ENCODE measurements at places on chromosomes 11 and 22. TPM values are rescaled to one million over a fixed set of nuclear protein-coding genes. Genes with fewer than 3 reads are reported as not detected.

The RSF1 gene
- total RNA-seq, result 48.8 TPM

The KIAA1671 gene
- 26.5 TPM for total RNA-seq

The CCDC116 gene
- 0.30 TPM for total RNA-seq

The MS4A2 gene
- not detected for total RNA-seq

The SCGB1A1 gene
- total RNA-seq, result not detected

The IL18 gene
- total RNA-seq, result 10.3 TPM

The ADAMTS8 gene
- 1.9 TPM for total RNA-seq

The LRRC74B gene
- not detected for total RNA-seq

The PUS3 gene
- total RNA-seq, result 14.1 TPM

DNA sequence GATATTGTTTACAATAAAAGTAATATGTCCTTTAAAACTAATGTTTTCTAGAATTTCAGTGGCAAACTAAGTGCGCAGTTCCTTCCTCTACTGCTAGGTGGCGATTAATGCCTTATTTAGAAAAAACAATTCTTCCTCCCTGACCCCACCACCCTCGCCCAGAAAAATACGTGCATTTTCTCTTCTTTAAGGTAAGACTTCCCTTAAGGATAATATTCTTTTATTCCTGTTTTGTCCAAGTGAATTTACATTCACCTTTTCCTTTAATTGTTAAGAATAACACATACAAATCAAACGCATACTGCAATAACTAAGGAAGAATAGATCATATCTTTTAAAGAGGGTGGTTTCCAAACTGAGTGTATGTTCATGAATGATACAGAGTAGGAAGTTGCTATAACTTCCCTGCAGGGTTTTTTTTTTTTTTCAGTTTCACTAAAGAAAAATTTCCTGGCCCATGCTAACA is 17.0 kb upstream of the PSMA1 start:
- no peak overlapping the region for H3K27ac ChIP-seq
- H3K4me3 ChIP-seq, result no peak overlapping the region
- no peaks in the 10 kb centered on the region for H3K36me3 ChIP-seq
- peaks cover 7% of the 10 kb centered on the region for H3K4me1 ChIP-seq
- DNase-seq, result peak; percentile 63
- no peaks in the 10 kb centered on the region for H3K27me3 ChIP-seq

DNA sequence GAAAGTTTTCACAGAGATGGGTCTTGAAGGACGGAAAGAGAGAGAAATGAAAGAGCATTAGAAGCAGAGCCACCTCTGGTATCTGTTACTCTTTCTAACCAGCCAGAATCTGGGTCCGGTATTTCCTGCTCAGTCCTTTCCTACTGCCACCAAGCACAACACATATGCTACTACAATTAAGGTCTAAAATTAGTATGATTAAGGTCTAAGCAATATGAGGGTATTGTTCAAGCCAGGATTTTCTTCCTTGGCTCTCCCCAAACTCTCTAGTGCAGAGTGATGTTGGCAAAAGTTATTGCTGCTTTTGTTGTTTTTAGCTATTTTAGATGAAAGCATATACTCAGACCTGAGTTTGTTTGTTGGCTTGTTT is 59.2 kb upstream of the EED start:
- H3K27ac ChIP-seq, result no peak overlapping the region
- no peak overlapping the region for H3K4me3 ChIP-seq

DNA sequence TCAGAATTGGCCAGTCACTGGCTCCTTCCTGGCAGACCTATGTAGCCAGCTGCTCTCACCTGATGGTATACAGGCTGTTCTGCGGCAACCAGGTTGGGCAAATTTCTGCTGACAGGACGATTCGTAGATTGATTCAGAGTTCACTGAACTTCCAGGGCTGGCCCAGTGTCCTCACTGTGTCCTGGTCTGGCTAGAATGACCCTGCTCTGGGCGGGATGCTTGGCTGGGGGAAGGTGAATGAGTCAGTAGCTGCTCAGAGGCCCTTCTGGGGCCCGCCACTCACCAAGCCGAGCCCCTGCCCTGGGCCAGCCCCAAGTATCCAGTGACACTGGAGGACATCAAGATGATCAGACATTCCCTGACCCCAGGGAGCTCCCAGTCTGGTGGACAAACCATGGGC is 62.9 kb upstream of the WNT11 start:
- peak; percentile 34 for DNase-seq
- H3K27ac ChIP-seq, result peak overlapping the region; percentile 96
- H3K36me3 ChIP-seq, result no peaks in the 10 kb centered on the region
- H3K4me3 ChIP-seq, result no peak overlapping the region
- H3K4me1 ChIP-seq, result peaks cover 11% of the 10 kb centered on the region

DNA sequence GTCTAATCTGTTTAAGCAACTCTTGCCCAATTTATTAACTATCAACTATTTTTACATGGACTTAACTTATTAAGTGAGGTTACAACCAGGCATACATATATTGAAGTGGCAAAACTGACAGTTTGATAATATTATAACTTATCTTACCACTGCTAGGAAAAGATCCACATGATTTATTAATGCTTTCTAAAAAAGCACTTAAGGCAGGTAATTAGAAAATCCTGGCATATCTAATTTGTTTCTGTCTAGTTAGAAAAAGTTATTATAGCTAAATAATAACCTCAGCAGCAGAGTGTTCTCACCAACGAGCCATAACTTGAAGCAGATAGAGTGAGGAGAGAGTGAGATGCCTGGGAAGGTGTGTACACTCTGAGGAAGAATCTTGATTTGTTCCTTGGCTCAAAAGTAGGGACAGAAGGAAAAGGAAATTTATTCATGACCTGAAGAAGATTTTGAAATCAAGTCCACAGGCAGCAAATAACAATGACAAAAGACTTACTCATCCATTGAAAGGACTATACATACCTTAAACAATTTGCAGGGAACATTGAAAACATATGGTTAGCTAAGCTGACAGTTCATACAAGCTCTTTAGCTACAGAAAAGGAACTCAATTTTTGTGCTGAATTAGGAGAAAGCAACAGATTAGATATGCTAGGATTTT is 7.1 kb upstream of the MUC15 start:
- H3K4me3 ChIP-seq, result no peak overlapping the region
- DNase-seq, result no peak
- no peaks in the 10 kb centered on the region for H3K27me3 ChIP-seq
- peak overlapping the region; percentile 32 for H3K27ac ChIP-seq
- no peaks in the 10 kb centered on the region for H3K4me1 ChIP-seq
- no peaks in the 10 kb centered on the region for H3K36me3 ChIP-seq

GRCh38 chr11:132855516-132855915 is 676.8 kb downstream of the OPCML start:
- H3K36me3 ChIP-seq, result no peaks in the 10 kb centered on the region
- H3K27ac ChIP-seq, result no peak overlapping the region
- no peaks in the 10 kb centered on the region for H3K27me3 ChIP-seq

DNA sequence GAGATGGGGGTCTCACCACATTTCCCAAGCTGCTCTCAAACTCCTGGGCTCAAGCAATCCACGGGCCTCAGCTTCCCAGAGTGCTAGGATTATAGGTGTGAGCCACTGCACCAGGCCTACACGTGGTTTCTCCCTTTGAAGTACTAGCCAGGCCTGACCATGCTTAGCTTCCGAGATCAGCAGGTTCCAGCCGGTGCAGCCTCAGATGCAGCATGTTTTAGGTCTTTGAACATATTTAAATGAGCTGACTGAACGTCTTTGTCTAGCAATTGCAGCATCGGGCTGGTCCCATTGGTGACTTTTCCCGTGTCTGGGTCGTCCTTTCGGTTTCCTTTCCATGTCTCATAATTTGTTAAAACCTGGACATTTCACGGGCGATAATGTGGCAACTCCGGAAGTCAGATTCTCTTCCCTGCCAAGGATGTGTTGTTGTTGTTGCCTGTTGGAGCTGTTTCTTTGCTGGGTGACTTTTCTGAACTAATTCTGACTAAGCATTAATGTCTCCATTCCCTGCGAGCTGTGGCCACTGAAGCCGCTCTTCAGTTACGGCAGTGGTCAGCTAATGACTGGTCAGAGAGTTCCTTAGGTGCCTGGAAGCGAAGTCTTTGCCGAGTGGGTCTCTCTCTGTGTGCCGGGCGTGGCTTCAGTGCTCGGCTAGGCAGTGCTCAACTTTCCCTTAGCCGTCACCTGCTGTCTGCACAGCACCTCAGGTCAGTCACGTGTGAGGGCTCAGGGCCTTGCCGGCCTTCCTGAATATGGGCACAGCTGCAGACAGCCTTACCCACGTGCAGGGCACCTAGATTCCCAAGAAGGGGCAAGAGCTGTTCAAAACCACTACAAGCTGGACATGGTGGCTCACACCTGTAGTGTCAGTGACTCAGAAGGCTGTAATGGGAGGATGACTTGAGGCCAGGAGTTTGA is 3.8 kb upstream of the CYP2D6 start:
- H3K4me3 ChIP-seq, result no peak overlapping the region
- H3K4me1 ChIP-seq, result no peaks in the 10 kb centered on the region
- H3K27me3 ChIP-seq, result no peaks in the 10 kb centered on the region
- no peak overlapping the region for H3K27ac ChIP-seq
- H3K36me3 ChIP-seq, result no peaks in the 10 kb centered on the region
- no peak for DNase-seq

GRCh38 chr11:33040033-33040861 is 875 bp downstream of the TCP11L1 start:
- H3K27ac ChIP-seq, result peak overlapping the region; percentile 96
- H3K27me3 ChIP-seq, result no peaks in the 10 kb centered on the region
- H3K4me1 ChIP-seq, result peaks cover 15% of the 10 kb centered on the region

DNA sequence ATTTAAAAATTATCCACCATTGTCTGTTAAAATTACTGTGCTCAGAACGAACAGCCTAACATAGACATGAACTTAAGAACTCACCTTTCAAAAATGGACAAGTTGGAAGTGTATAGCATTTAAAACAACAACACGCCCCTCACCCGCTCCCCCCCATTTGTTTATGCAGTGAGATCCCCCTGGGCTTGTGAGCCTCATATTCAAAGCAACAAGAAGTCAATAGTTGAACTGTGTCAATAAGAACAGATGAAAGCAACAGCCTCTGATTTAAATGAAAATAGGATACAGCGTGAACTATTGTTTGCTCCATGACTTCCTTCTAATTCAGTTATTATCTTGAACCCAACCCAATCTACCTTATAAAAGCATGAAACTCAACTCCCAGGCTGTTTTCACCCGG is 314.2 kb downstream of the BLID start:
- H3K27me3 ChIP-seq, result no peaks in the 10 kb centered on the region
- H3K36me3 ChIP-seq, result no peaks in the 10 kb centered on the region
- H3K27ac ChIP-seq, result peak overlapping the region; percentile 90
- H3K4me1 ChIP-seq, result peaks cover 24% of the 10 kb centered on the region

GRCh38 chr22:32700191-32700882 is 101.2 kb upstream of the TIMP3 start:
- H3K4me3 ChIP-seq, result no peak overlapping the region
- peaks cover 17% of the 10 kb centered on the region for H3K4me1 ChIP-seq
- H3K36me3 ChIP-seq, result no peaks in the 10 kb centered on the region
- DNase-seq, result no peak

- no peaks in the 10 kb centered on the region for H3K36me3 ChIP-seq
- peak overlapping the region; percentile 92 for H3K27ac ChIP-seq
- H3K27me3 ChIP-seq, result no peaks in the 10 kb centered on the region
- peaks cover 46% of the 10 kb centered on the region for H3K4me1 ChIP-seq
- no peak overlapping the region for H3K4me3 ChIP-seq
- DNase-seq, result peak; percentile 85
These were observed 13.7 kb downstream of the EHD1 start for GRCh38 chr11:64864473-64865285.

- H3K27me3 ChIP-seq, result no peaks in the 10 kb centered on the region
- H3K27ac ChIP-seq, result no peak overlapping the region
- no peak for DNase-seq
- no peak overlapping the region for H3K4me3 ChIP-seq
These were observed 3.1 kb upstream of the PANX1 start for GRCh38 chr11:94125407-94126115.

- no peaks in the 10 kb centered on the region for H3K27me3 ChIP-seq
- no peak overlapping the region for H3K27ac ChIP-seq
- H3K4me3 ChIP-seq, result no peak overlapping the region
- no peaks in the 10 kb centered on the region for H3K36me3 ChIP-seq
- peaks cover 11% of the 10 kb centered on the region for H3K4me1 ChIP-seq
- DNase-seq, result no peak
These were observed 89.7 kb downstream of the FAM76B start for GRCh38 chr11:95699631-95700470.

GRCh38 chr11:121513807-121514206 is 61.0 kb upstream of the SORL1-AS1 start:
- H3K4me1 ChIP-seq, result no peaks in the 10 kb centered on the region
- DNase-seq, result no peak
- H3K27me3 ChIP-seq, result no peaks in the 10 kb centered on the region
- no peaks in the 10 kb centered on the region for H3K36me3 ChIP-seq
- no peak overlapping the region for H3K4me3 ChIP-seq

DNA sequence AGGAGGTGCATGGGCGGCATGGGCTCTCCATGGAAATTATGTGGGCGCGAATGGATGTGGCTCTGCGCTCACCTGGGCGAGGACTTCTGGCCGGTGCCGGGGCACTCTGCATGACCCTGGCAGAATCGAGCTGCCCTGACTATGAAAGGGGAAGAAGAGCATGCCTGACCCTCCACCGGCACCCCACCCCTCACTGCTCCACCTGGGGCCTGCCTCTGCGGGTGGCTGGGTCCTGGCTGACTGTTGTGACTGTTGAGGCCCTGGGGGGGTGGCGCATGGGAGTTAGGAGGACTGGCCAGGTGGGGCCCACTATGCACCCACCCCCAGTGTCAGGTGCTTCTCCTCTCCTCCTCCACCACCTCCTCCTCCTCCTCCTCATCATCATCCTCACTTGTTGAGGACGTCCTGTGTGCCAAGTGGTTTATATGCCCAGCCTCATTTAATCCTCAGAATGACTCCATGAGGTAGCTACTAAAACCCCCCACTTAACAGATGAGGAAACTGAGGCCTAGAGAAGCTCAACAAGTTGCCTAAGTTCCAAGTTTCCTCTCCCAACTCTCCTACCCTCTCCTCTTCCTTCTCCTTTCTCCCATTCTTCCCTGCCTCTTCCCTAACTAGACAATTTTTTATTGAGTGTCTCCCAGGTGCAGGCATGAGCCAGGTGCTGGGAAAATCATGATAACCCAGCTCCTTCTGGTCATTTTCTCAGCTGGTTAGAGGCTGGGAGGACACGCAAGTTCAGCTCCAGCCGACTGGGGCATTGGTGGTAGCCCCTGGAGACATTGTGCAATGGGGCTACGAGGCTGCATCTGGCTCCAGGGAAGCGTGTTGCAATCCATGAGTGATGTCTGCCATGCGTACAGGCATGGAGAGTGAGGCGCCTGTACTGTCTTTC is 2.3 kb downstream of the MYEOV start:
- peak overlapping the region; percentile 77 for H3K27ac ChIP-seq
- DNase-seq, result peak; percentile 63
- H3K36me3 ChIP-seq, result no peaks in the 10 kb centered on the region
- no peak overlapping the region for H3K4me3 ChIP-seq

Measured in hepatocyte (in vitro differentiated cells).